ENCODE measurements at places on chromosomes 5 and 9. TPM values are rescaled to one million over a fixed set of nuclear protein-coding genes. Genes with fewer than 3 reads are reported as not detected.

- H3K27ac ChIP-seq = no peak overlapping the region
- H3K4me3 ChIP-seq = no peak overlapping the region
- no peaks in the 10 kb centered on the region for H3K36me3 ChIP-seq
Observed at GRCh38 chr5:33381243-33381642, 59.5 kb upstream of the TARS1 start.

- no peak overlapping the region for H3K27ac ChIP-seq
- DNase-seq = no peak
- H3K27me3 ChIP-seq = no peaks in the 10 kb centered on the region
Observed at GRCh38 chr9:12801663-12802062, 26.8 kb downstream of the LURAP1L start.

DNA sequence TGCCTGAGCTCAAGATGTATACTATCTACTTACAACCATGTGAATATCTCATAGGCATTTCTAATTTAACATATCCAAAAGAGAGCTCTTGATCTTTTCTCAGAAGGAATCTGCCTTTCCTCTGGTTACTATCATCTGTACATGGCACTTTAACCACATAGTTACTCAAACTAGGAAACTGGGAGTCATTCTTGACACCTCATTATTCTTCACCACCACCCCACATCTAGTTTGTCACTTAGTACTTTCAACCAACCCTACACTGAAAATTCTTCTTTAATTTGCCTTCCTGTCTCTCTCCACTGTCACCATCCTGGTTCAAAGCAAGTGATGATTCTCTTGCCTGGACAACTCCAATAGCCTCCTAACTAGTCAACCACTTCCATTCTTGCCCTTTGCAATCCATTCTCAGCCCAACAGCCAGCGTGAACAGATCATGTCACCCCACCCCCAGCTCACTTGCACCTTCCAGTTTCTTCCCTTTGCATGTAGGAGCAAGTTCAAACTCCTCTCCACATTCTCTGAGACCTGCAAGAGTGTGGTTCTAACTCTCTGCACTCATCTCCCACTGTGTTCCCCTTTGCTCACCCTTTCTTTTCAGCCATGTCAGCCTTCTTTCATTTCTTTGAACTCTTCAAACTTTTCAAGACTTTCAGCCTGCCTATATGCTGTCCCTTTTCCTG, 17.3 kb upstream of the SMAD5 start:
- no peak overlapping the region for H3K4me3 ChIP-seq
- no peaks in the 10 kb centered on the region for H3K36me3 ChIP-seq
- no peaks in the 10 kb centered on the region for H3K4me1 ChIP-seq

DNA sequence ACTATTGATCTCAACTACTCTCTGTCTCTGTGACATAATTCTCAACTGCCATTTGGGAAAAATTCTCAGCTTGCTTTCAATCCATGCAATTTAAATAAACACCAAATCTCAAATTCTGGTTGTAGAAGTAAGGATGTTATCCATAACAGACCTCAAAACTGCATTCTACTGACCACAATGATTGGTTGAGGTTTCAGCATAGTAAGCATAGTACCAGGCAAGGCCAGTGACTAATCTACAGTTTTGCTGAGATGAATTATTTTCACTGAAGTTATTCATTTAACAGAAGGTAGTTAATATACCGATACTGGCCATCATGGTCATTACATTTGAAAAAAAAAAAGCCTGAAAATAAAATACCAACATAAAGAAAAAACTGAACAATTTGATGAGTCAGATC, 488.0 kb upstream of the CDH18 start:
- DNase-seq = no peak
- no peaks in the 10 kb centered on the region for H3K27me3 ChIP-seq
- no peaks in the 10 kb centered on the region for H3K4me1 ChIP-seq
- no peaks in the 10 kb centered on the region for H3K36me3 ChIP-seq

- peaks cover 8% of the 10 kb centered on the region for H3K4me1 ChIP-seq
- H3K27me3 ChIP-seq = peaks cover 12% of the 10 kb centered on the region
- H3K27ac ChIP-seq = no peak overlapping the region
- no peak overlapping the region for H3K4me3 ChIP-seq
- DNase-seq = no peak
Observed at GRCh38 chr9:122367774-122368460, 2.9 kb upstream of the PTGS1 start.

EIF4E1B gene
- not detected for total RNA-seq

HACD4 gene
- 2.8 TPM for total RNA-seq

Measured in activated CD4-positive, alpha-beta T cell treated with anti-CD3 and anti-CD28 coated beads, Interleukin-2, amount 10 ng/mL, durations not matched to agents 24 days and 14 days (primary cell).